T-helper 22 cell (primary cell): ENCODE measurements at places on chromosomes 13 and 19.

- DNase-seq, result no peak
Observed at GRCh38 chr13:98371516-98372023, 194.5 kb upstream of the RNF113B start.

- DNase-seq, result no peak
Observed at GRCh38 chr13:113927661-113928581, 46.0 kb downstream of the C13orf46 start.

GRCh38 chr13:50955241-50955640 lies 45.6 kb downstream of the RNASEH2B start:
- DNase-seq, result no peak

- DNase-seq, result no peak
Observed at GRCh38 chr13:34546344-34547250, 395.5 kb upstream of the NBEA start.
